Esophagus mucosa (tissue), 1 donor: ENCODE measurements at places on chromosomes 16 and 17. TPM values are rescaled to one million over a fixed set of nuclear protein-coding genes. Genes with fewer than 3 reads are reported as not detected.

GRCh38 chr17:13557077-13557476 is 44.7 kb downstream of the HS3ST3A1 start:
- ATAC-seq: no peak

- peak; percentile 27 for ATAC-seq
Measured at GRCh38 chr16:84600343-84601229, 17.3 kb downstream of the COTL1 start.

- ATAC-seq: no peak
Measured at GRCh38 chr17:27157898-27158297, 136.0 kb upstream of the WSB1 start.

The MYH8 gene
- total RNA-seq: not detected

The SMIM36 gene
- total RNA-seq: not detected

- ATAC-seq: no peak
Measured at GRCh38 chr17:13883659-13884058, 185.6 kb upstream of the COX10 start.

The LRRC36 gene
- total RNA-seq: not detected

DNA sequence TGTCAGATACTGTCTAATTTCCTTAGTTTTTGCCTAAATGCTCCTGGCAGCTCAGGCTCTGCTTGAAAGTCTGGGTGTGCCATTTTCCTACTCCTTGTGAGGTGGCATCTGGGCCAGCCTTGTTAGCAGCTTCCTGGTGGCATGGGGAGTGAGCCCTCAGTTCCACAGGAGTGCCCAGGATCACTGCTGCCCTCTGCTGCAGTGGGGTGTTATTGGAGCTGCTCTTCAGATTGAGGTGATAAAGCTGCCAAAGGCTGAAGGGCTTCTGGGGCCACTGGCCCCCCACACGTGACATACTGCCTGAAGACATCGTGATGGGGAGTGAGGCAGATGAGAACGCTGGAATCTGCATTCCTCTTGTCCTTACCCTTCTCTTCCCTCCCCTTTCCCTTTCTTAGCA is 27.4 kb downstream of the CEP95 start:
- ATAC-seq: peak; percentile 66

The KAT7 gene
- total RNA-seq: 33.7 TPM

DNA sequence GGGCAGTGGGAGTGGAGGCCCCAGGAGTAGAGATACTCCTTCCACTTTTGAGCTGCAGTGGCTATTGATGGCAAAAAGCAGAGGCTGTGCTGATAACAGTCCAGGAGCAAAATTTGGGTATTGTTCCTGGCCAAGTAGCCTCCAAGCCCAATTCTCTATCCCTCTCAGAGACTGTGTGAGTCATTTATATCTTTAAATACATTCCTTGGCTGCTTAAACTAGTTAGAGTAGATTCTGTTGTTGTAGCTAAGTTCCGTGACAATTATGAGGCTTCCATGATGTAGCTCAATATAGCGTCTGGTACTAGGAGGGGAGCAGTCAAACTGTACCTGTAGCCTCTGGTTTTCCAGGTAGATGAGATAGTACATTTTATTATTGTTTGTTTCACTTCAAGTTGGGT is 19.9 kb upstream of the UBE2G1 start:
- ATAC-seq: peak; percentile 75

The CDH13 gene
- total RNA-seq: 8.4 TPM

- peak; percentile 3 for ATAC-seq
Measured at GRCh38 chr17:29929006-29929532, 959 bp downstream of the SSH2 start.

The TERB1 gene
- 0.08 TPM for total RNA-seq

DNA sequence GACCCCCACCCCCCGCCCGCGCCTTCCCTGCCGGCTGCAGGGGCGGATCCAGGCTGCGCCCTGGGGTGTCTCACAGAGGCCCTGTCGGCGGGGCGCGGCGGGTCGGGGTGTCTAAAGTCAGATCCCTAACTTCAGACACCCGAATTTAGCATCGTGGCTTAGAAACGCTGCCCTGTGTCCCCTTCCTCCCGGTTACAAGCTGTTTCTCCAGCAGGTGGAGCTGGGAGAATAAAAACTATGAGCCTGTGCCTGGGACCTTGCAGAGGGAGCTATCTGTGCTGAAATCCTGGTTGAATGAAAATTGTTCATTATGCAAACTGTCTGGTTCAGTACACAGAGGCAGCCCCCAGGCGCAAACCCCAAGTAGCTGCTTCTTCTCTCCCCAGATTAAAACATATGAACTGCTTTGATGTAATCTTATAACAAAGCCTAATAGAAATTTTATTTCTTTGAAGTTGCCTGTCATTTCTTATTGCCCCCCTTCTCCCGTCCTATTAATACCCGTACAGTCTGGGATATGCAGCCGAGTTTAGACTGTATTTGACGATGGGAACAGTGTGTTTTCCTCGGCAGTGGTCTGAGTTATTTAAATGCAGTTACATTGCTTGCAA is 79.0 kb downstream of the RPA1 start:
- peak; percentile 70 for ATAC-seq

The COL1A1 gene
- 42.7 TPM for total RNA-seq

GRCh38 chr17:41360296-41360995 is 9.2 kb downstream of the KRT33B start:
- no peak for ATAC-seq

DNA sequence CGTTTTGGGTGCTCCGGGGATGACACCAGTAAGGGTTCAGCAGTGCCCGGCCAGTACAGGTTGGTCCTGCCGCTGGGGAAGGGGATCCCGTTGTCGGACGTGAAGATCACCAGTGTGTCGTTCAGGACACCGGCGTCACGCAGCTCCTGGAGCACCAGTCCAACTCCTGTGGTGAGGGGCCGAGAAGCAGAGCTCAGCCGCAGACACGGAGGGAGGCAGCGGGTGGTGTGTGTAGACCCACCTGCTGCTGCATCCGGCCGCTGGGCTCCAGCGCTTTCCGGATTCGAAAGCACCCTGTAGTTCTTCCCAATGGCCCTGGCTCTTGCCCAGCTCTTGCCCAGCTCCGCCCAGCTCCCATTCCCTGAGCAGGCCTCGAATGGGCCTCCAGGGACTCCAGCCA is 8.0 kb downstream of the SGSH start:
- ATAC-seq: no peak

The TMEM92 gene
- 0.88 TPM for total RNA-seq

- ATAC-seq: no peak
Measured at GRCh38 chr17:35344262-35344661, 29.2 kb downstream of the SLFN11 start.

- peak; percentile 47 for ATAC-seq
Measured at GRCh38 chr16:3945751-3946603, 65.5 kb upstream of the CREBBP start.

DNA sequence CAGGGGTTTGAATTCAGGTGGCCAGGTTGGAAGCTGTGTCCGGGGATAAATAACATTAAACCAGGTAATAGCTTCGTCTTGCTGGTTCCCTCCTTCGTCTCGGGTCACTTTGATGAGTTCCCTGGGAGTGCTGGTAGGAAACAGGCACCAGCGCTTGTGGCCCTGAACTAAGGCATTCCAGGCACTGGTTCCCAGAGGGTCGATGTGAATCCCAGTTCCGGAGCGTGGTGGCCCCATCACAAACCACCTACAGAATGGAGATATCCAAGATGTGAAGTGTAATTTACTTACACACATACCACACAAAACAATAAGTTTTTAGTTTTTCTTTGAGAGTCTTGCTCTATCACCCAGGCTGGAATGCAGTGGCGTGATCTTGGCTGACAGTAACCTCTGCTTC is 2.6 kb downstream of the JMJD6 start:
- ATAC-seq: no peak

DNA sequence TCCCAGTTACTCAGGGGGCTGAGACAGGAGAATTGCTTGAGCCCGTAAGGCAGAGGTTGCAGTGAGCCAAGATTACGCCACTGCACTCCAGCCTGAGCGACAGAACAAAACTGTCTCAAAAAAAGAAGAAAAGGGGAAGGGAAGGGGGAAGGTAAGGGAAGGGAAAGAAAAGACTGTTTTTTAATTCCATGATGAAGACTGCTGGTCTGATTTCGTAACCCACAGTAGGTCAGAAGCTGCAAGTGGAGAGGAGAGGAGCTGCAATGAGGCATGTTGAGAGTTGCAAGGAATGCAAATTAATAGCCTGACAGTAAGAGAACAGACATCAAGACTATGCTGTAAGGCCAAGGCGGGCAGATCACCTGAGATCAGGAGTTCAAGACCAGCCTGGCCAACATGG is 33.3 kb downstream of the HELZ start:
- peak; percentile 20 for ATAC-seq

GRCh38 chr16:68368301-68368888 is 57.6 kb downstream of the PRMT7 start:
- ATAC-seq: peak; percentile 3

DNA sequence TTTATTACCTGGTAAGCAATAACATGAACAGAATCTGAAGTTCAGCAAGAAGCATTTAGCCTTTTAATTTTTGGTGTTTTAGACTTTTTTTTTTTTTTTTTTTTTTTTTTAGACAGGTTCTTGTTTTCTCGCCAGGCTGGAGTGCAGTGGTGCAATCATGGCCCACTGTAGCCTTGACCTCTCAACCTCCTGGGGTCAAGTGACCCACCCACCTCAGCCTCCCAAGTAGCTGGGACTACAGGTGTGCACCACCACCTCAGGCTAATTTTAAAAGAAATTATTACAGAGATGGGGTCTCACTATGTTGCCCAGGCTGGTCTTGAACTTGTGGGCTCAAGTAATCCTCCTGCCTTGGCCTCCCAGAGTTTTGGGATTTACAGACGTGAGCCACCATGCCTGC is 173.0 kb upstream of the RBL2 start:
- no peak for ATAC-seq

The FN3K gene
- 3.2 TPM for total RNA-seq

DNA sequence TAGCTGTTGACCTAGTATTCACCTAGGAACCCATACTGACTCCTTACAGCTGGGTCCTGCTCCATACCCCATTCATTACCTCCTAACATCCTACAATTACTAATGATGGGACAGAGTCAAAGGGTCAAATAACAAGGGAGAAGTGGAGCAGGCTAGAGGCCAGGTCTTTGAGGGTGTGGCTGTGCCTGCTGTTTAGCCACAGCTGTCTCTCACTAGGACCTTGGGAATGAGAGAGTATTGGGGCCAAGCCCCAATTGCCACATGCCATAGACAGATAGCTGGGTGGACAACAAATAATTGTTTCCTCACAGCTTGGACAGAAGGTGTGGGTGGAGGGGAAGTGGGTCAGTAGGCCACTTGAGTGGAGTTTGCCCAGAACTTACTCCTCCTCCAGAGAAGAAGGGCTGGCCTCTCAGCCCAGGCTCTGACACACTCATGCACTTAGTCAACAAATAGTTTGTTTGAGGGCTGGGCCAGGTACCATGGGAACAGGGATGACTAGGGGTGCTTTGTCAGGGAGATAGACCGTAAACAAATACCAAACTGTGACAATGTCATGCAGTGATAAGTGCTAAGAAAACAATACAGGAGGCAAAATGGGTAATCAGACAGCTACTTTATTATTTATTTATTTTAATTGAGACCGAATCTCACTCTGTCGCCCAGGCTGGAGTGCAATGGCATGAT is 10.2 kb upstream of the CENPT start:
- ATAC-seq: peak; percentile 94

DNA sequence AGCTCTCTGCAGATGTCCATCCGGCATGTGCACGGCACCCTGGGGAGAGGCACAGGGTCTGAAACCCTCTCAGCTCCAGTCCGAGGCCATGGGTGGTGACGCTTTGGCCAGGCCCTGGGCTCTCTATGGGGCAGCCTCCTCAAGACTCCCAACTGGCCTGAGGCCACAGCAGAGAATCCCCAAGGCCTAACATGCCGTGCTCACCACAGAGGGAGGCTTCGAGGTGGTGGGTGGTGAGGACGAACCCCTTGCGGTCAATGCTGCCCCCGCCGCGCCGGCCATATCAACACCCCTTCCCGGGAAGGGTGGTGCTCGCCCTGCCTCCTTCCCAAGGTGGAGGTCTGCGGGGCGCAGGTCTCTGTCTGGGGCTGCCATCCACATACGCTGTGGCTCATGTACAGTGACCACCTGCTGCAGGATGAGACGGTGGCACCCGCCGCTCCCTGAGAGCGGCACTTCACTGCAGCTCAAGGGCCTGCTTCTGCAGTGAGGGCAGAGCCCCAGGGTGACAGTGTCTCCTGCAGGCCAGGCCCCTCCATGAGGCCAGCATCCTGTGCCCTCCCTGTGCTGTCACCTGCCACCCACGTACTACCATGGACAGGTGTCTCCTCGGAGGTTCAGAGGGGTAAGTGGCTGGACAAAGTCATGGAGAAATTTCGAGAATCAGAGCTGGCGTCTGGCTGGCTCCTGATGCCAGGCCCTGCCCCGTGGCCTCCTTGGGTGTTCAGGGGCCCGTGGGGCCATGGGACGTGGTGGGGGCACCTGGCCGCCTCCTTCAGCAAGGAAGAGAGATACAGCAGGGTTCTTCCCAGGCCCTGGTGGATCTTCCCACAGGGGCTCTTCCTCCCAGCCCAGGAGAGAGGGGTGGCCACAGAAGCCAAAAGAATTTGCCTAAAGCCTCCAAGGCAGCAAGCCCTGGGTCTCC is 54.6 kb upstream of the ACSF3 start:
- peak; percentile 16 for ATAC-seq

GRCh38 chr17:7425756-7426155 is 340 bp downstream of the SPEM2 start:
- ATAC-seq: no peak
